ENCODE measurements at places on chromosomes 16 and 17. TPM values are rescaled to one million over a fixed set of nuclear protein-coding genes. Genes with fewer than 3 reads are reported as not detected.

DNA sequence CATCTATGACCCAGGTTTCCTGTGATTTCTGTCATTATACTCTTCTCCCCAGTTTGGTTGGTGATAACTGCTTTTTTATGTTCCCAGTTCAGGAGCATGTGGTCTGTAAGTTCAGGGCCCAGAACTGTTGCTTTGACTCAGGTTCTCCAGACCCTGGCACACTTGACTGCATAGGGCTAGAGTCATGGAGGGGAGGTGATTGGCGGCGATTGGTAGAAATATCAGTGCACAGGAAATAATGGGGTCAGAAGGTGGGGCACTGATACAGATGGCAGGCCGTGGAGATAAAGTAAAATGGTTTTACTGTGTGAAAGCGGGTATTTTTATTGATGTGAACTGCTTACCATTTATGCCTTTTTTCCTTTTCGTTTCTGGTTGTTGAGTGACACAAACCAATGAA lies 28.7 kb downstream of the TAC4 start:
- DNase-seq = no peak

DNA sequence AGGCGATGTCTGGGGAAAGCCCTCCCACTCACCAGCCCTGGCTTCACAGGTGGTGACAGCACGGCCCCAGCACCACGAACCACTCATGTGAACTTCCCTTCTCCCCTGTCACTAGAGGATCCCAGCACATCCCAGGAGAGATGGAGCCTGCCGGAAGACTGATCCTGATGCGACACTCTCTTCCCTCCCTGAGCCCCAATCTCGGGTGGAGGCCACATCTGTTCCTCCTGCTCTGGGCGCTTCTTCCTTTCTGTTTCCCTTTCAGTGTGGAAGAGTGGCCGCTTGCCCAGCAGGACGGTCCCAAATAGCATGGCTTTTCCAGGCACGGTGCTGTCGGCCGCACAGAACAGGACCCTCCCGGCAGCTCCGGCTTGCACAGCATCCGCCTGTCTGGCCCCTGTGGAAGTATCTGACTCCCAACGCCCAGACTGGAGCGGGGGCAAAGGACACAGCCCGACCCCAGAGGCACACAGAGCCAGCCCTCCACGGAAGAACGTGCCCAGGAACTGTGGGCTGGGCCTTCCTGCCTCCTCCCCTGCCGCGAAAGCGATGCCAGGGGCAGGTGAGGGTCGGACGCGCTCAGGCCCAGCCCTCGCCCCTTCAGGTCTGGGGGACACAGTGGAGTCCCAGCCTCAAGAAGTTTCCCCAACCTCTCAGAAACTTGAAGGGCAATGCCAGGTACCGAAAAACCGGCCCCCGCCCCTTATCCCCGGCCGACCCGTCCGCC lies 37.6 kb downstream of the CBFA2T3 start:
- DNase-seq = no peak

DNA sequence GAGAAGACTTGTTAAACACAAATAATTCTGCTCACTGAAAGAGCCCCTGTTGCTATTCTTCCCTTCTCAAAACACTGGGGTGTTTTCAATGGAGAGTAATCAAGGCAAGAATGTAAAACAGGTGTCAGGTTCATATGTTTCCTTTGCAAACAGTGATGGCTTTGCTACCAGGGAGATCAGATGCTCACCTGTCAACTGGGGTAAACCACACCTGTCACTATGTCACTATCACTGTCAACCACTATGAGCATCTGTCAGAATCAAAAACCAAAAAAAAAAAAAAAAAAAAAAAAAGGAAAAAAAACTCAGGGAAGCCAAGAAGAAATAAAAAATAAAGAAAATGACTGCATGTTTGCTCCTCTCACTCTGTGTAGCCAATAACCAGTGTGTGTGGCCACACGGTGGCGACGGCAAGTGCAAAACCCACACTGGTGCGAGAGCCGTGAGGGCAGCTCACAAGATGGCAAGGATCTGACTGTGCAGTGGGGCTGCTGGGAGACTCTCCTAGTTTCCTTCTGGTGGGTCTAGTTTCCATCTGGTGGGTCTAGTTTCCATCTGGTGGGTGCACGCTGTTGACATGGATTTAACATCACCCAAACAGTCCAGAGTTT lies 22.7 kb downstream of the USP22 start:
- DNase-seq = no peak

DNA sequence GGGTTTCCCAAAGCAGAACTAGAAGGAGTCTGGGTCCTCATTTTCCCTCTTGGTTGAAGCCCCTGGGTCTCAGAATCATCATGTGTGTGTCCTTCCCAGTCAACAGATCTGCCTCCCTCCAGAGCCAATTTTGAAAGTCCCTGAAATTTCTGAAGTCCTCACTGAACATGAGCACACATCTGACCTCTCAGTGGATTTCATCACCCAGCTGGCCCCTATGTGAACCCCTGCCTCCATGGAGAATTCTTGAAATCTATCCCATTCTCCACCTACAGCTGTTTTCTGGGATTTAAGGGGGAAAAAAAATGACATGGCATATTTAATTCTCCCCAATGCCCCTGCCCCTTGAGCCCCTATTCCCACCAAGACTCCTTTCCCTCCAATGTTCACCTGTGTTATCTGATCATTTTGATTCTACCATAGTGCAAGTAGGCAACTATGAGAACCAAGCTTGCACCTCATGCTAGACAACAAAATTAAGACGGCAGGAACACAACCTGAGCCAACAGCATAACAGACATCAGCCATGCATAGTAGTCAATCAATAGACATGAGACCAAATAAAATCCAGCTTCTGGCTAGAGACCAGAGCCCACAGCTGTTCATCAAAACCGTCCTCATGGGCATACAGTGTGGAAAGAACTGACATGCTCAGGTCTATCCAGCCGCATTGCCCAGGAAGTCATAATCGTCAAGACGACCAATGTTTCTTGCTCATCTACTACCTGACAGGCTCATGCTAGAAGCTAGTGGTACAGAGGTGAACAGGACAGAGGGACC lies 14.9 kb downstream of the SOX9 start:
- no peak for DNase-seq

DNA sequence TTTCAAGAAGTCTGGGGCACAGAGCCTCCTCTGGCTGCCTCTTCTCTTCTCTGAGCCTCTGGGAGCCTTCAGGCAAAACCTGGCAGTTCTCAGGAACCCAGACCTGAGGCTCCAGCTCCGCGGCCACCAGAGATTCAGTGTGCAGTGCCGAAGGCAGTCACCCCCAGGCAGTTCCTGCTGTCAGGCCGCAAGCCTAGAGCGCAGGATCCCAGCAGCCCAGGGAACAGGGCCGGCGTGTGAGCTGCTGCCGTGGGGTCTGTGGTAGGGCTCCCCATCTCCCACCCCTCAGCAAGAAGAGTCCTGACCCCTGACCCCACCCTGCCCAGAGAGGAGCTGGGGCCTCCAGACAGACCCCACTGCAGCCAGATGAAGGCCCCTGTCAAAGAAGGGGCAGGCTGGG lies 78.2 kb downstream of the AMFR start:
- DNase-seq = no peak

DNA sequence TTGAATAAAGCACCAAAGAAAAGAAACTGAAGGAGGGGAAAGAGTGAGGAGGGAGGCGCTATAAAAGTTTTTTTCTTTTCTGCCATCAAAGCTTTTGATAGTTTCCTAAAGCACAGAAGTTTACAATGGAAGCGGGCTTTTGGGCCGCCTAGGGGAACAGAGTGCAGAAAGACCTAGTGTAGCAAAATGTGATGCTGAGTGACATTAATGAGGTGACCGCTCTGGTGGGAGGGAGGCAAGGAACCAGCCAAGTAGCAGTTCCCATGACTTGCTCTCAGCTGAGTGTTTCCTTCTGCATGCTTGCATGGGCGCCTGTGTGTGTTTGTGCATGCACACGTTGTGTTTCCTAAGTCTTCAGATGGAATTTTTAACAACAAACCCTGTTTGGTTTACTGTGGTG lies 15.5 kb downstream of the MSI2 start:
- no peak for DNase-seq

- DNase-seq = no peak
Observed at GRCh38 chr16:35144212-35144932, 1685.0 kb downstream of the TP53TG3F start.

DNA sequence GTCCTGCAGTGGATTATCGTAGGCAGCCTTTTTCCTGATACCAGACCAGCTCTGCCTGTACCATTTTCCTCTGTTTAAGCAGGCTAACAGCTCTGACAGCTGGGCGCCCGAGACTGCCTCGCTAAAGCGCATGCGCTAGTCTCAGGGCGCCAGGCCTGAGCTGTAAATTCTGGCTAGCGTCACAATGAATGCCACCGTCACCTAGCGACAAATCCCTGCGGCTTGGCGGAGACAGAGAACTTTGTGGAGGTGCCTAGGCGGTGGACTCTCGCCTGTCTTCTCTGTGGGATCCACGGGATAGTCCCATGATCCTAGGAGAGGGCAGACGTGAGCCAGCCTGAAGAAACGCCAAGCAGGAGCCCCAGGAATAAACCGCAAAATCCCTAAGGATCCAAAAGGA lies 573.9 kb downstream of the KCNJ18 start:
- DNase-seq = no peak

GRCh38 chr16:67271446-67271845 lies 7.9 kb upstream of the PLEKHG4 start:
- DNase-seq = no peak

GRCh38 chr16:23694265-23694643 lies 15.6 kb downstream of the PLK1 start:
- no peak for DNase-seq

DNA sequence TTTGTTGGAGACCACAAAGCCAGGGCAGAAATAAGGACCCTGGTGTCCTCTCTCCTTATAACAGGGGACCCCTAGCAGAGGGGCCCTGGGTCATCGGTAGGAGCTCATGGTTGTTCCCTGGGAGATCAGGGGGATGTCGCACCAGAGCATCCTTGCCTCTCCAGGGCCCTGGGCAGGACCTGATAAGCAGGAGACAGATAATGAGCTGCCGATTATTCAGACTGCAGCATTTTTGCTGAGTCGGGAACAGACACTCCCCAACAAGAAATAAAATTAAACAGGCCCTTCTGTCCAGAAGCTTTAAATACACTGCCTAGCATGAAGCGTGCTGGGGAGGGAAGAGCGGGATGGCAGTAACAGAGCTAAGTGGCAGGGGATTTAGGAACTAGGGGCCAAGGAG lies 15.4 kb upstream of the GFAP start:
- no peak for DNase-seq

DNA sequence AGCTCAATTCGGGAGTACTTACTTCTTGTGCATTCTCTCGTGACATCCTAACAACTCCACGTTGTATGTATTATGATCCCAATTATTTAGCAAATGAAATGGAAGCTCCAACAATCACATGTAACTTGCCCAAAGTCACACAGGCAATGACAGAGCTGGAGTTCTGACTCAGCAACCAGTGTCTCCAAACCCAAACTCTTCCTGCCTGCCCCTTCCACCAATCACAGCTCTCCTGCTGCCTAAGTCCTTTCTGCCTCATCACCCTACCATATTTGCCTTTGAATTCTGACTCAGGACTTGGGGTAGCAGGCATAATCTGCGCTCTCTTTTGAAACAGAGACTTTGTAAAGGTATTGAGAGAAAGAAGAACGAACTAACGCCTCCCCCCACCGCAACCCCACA lies 245.2 kb upstream of the MAF start:
- no peak for DNase-seq

FSCN2 gene
- 0.51 TPM for total RNA-seq

NXPH3 gene
- 0.07 TPM for total RNA-seq

C16orf74 gene
- total RNA-seq = 8.2 TPM

ZFP3 gene
- 1.7 TPM for total RNA-seq

SPN gene
- total RNA-seq = 0.43 TPM

PRSS21 gene
- total RNA-seq = 4.6 TPM

SHCBP1 gene
- 27.9 TPM for total RNA-seq

NT5C3B gene
- 70.8 TPM for total RNA-seq

Data from epithelial cell of proximal tubule (primary cell).